Naive thymus-derived CD8-positive, alpha-beta T cell (primary cell): ENCODE measurements at places on chromosomes 4 and X. TPM values are rescaled to one million over a fixed set of nuclear protein-coding genes. Genes with fewer than 3 reads are reported as not detected.

The TREX2 gene
- total RNA-seq = 4.6 TPM

DNA sequence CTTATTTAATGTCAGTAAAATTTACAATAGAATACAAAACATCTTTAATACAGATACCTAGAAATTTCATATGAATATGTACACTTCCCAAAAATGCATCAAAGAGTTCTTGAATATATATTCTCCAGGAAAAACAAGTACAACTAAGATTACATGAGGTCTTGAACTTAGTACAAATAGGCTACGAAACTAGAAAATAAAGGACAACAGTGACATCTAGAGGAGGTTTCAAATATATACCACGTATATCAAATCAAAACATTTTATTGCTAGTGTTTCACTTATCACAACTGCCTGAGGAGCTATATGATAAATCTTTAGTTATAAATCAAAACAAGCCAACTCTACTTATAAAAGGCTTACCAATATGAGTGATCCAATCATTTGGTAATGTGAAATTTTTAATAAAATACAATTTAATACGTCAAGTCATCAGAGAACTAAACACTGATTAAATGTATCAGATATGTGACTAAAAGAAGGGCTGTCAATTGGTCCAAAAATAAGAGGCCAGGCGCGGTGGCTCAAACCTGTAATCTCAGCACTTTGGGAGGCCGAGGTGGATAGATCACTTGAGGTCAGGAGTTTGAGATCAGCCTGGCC lies 36.6 kb downstream of the ANAPC10 start:
- H3K4me1 ChIP-seq = peaks cover 25% of the 10 kb centered on the region
- H3K36me3 ChIP-seq = peaks cover 3% of the 10 kb centered on the region
- H3K27ac ChIP-seq = no peak overlapping the region
- H3K27me3 ChIP-seq = no peaks in the 10 kb centered on the region

The ATP2B3 gene
- total RNA-seq = not detected

The CFP gene
- total RNA-seq = 16.9 TPM

The TBC1D19 gene
- total RNA-seq = 6.3 TPM

DNA sequence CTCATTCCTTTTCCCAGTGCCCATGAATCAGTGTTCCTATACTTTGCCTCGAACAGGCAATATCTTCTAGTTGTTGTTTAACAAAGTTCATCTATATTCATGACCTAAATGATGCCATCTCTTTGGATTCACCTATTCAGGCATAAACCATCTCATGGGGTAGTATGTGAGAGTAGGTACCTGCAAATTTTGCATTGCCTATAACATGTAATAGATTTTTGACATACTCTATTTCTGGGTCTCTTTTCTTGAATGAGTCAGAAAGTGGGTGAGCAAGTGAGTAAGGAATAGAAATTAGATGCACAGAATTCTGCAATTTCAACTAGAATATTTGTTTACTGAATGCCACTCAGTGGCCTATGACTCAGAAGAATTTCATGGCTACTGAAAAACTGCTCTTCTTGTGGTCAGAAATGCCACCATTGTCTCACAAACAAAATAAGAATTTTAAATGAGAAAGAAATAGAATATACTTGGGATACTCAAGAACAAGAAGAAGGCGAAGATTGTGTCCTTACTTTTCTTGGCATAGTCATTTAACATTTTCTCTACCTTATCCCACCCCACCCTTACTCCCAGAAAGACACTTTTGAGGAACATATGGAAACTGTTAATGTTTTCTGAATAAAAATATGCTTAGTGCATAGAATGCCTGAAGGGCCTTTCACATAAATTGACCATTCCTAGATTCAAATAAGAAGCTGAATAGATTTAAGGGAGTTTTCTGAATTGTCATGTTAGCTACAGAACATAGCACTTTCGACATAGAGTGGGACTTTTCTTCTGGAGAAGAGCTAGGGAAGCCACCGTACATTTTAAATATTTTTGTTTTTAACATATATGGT lies 86.8 kb downstream of the HHIP start:
- no peaks in the 10 kb centered on the region for H3K36me3 ChIP-seq
- no peak overlapping the region for H3K27ac ChIP-seq
- peaks cover 3% of the 10 kb centered on the region for H3K27me3 ChIP-seq
- DNase-seq = no peak
- no peak overlapping the region for H3K4me3 ChIP-seq
- H3K4me1 ChIP-seq = no peaks in the 10 kb centered on the region

DNA sequence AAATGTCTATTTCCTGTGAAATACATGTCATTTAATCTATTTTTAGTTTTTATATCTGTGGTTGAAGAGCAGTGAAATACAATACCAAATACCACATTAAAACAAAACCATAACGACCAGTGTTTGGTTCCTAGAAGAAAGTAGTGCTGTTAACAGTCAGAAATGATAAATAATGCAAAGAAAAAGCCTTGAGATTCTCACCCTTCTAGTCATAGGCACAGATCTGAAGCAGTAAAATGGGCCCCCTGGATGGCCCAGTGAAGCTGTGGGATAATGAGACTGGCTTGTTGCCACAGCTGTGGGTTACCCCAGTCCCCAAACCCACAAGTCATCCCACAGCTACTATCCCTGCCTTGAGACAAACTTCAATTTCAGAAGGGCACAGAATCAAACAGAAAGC lies 137.3 kb upstream of the RPL34 start:
- H3K4me3 ChIP-seq = peak overlapping the region; percentile 58
- no peaks in the 10 kb centered on the region for H3K36me3 ChIP-seq
- H3K27ac ChIP-seq = peak overlapping the region; percentile 89

DNA sequence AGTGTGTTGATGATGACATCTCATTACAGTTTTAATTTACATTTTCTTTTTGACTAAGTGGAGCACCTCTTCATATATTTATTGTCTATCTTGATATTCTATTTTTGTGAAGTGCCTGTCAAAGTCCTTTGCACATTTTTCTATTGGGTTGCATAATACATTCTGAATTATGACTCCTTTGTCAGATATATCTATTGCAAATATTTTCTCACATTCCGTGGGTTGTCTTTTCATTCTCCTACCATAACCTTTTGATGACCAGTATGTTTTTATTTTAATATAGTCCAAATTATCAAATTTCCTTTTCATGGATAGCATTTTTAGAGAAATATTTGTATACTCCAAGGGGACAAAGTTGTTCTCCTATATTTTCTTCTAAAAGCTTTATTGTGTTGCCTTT lies 126.4 kb downstream of the PJA1 start:
- H3K4me1 ChIP-seq = no peaks in the 10 kb centered on the region
- no peak overlapping the region for H3K4me3 ChIP-seq
- no peaks in the 10 kb centered on the region for H3K36me3 ChIP-seq
- no peak overlapping the region for H3K27ac ChIP-seq

GRCh38 chr4:34767407-34767806 lies 1476.9 kb downstream of the ARAP2 start:
- H3K27ac ChIP-seq = no peak overlapping the region
- H3K4me1 ChIP-seq = no peaks in the 10 kb centered on the region
- H3K36me3 ChIP-seq = no peaks in the 10 kb centered on the region
- DNase-seq = no peak
- no peaks in the 10 kb centered on the region for H3K27me3 ChIP-seq

DNA sequence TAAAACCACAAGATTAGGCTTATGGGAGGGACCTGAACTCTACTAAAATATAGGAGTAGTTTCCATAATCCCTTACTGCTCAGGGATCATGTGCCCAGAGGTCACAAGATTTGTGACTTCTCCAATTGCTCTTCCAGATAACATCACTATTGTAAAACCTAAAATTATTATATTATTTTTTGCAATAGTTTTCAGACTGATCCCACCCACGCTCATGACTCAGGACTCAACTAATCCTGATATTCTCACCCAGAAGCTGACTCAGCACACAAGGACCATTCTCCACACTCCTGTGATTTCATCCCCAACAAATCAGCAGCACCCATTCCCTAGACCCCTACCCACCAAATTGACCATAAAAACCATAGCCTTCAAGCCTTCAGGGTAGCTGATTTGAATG lies 24.0 kb upstream of the RPL34 start:
- H3K4me3 ChIP-seq = no peak overlapping the region
- no peaks in the 10 kb centered on the region for H3K27me3 ChIP-seq
- DNase-seq = no peak
- H3K27ac ChIP-seq = no peak overlapping the region
- H3K4me1 ChIP-seq = peaks cover 3% of the 10 kb centered on the region

DNA sequence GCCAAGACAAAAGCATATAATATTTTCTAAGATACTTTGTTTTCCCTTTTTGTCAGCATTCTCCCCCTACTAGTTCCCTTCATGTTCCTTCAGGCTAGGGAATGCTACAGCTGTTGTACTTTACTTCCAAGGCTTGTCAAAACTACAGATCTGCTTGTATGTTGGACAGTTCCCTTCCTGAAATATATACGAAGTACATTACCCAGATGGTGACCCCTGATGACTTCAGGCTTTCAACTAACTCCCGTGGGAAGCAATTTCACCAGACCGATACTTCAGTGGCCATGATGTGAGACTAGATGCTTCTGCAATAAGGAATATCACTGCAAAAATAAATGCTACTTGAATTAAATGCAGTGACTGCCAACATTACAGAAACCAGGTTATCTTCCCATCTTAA lies 332.8 kb downstream of the SH2D1A start:
- H3K4me3 ChIP-seq = no peak overlapping the region
- no peaks in the 10 kb centered on the region for H3K27me3 ChIP-seq
- H3K36me3 ChIP-seq = no peaks in the 10 kb centered on the region
- no peaks in the 10 kb centered on the region for H3K4me1 ChIP-seq
- no peak for DNase-seq

GRCh38 chr4:104017213-104017612 lies 297.4 kb upstream of the TACR3 start:
- H3K36me3 ChIP-seq = no peaks in the 10 kb centered on the region
- no peak overlapping the region for H3K4me3 ChIP-seq
- H3K4me1 ChIP-seq = no peaks in the 10 kb centered on the region
- no peak for DNase-seq
- H3K27me3 ChIP-seq = no peaks in the 10 kb centered on the region
- no peak overlapping the region for H3K27ac ChIP-seq

DNA sequence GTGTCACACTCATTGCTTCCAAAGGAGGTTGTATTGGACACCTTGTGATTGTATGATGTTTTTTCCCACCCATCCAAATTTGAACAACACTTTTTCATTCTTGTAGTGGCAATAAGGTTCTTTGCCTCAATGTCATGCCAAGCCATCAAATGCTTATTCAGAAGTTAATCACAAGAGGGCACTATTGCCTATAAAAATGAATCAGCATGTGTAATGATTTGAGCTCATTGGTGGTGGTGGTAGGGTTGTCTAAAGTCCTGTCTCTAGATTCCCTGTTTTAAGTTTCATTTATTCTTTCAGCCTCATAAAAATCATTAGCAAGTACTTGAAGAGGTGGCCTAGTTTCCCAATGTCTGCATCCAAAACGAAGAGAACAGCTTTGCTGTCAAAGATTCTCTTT lies 37.0 kb downstream of the IRS4 start:
- no peak overlapping the region for H3K4me3 ChIP-seq
- no peaks in the 10 kb centered on the region for H3K27me3 ChIP-seq
- H3K36me3 ChIP-seq = no peaks in the 10 kb centered on the region
- no peak for DNase-seq
- no peak overlapping the region for H3K27ac ChIP-seq
- H3K4me1 ChIP-seq = no peaks in the 10 kb centered on the region

DNA sequence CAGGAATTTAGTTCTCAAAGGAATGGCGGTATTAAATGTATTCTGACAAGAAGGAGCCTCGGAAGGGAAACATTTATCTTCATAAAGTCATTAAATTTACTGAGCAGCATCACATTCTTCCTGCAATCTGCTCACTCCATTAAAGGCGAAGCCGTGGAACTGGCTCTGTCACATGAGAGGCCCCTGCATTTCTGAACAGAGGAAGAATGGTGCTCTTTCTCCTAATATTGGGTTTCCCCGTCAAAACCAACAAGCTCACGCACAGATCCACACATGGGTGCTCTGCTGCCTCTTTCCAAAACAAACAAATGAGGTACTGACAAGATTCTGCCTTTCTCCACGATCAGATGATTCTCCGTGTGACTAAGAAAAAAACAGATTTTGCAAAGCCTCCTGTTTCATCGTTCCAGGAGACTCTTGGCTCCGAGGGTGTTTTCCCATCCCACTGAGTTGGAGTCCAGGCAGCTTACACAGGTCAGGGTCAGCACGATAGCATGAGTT lies 191.2 kb downstream of the IDS start:
- no peak overlapping the region for H3K27ac ChIP-seq
- no peaks in the 10 kb centered on the region for H3K27me3 ChIP-seq
- H3K4me3 ChIP-seq = no peak overlapping the region
- no peaks in the 10 kb centered on the region for H3K36me3 ChIP-seq
- DNase-seq = no peak

The RGN gene
- total RNA-seq = not detected

DNA sequence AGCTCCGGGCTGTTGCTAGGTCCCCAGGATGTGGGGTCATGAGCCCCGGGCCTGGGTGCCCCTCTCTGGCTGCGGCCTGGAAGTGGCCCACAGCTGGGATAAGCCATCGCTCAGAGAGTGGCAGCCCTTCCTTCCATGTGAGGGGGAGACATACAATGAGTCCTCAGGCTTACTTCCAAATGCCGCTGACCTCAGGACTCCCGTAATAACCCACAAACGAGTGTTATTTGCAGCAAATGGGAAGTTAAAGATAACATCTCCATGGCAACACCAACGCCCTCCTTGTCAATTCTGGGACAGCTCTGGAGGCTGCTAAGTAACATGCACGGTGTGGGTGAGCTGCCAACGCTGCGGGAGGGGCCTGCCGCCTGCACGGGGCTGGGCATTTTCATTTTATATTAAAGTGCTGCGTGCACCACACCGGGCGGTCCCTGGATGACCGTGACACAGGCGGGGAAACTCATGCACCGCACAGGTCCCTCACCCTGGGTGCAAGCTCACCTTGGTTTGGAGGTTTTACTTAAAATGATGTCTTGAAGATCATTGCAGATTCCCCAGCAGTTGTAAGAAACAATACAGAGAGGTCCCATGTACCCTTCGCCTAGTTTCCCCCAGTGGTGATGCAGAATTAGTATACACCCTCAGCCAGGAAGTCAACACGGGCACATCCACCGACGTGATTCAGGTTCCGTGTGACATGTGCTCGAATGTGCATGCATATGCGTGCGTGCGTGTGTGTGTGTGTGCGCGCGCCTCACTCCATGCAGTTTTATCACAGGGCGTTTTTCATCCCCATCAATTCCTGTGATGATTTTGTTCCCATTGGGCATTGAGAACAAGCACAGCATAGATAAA lies 79.4 kb downstream of the ABLIM2 start:
- DNase-seq = no peak
- no peaks in the 10 kb centered on the region for H3K4me1 ChIP-seq
- H3K4me3 ChIP-seq = no peak overlapping the region
- H3K36me3 ChIP-seq = no peaks in the 10 kb centered on the region

The RRAGB gene
- total RNA-seq = 22.1 TPM

The FMR1 gene
- total RNA-seq = 88.1 TPM

GRCh38 chrX:19256986-19257385 lies 86.7 kb upstream of the PDHA1 start:
- no peak overlapping the region for H3K4me3 ChIP-seq
- H3K27me3 ChIP-seq = peaks cover 3% of the 10 kb centered on the region
- no peak overlapping the region for H3K27ac ChIP-seq

DNA sequence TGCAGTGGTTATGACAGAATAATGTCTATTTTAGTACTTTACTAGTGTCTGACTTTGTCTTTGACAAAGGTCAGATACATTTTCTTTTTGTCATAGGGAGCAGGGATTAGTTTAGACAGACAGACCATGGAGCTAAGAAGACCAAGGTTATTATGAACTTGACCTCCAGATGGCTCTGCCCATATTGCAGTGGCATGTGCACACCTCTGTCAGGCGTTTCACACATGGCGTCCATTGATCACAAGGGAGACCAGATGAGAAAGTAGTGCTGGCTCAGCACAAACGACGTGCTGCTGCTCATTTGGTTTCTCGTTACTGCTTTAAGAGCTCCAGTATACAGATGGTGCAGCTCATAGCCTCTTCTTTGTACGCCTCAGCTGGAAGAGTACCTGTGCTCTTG lies 56.3 kb upstream of the HPSE start:
- no peaks in the 10 kb centered on the region for H3K27me3 ChIP-seq
- DNase-seq = no peak
- no peak overlapping the region for H3K4me3 ChIP-seq
- H3K36me3 ChIP-seq = no peaks in the 10 kb centered on the region
- H3K27ac ChIP-seq = no peak overlapping the region
- peaks cover 10% of the 10 kb centered on the region for H3K4me1 ChIP-seq
